ENCODE measurements at places on chromosomes 16 and 17.

GRCh38 chr16:70694088-70694867, 8.4 kb upstream of the MTSS2 start:
- no peak for DNase-seq

GRCh38 chr17:39618956-39619785, 7.6 kb upstream of the PPP1R1B start:
- no peak for DNase-seq

GRCh38 chr16:68656751-68657150, 11.6 kb downstream of the CDH3 start:
- DNase-seq: no peak

DNA sequence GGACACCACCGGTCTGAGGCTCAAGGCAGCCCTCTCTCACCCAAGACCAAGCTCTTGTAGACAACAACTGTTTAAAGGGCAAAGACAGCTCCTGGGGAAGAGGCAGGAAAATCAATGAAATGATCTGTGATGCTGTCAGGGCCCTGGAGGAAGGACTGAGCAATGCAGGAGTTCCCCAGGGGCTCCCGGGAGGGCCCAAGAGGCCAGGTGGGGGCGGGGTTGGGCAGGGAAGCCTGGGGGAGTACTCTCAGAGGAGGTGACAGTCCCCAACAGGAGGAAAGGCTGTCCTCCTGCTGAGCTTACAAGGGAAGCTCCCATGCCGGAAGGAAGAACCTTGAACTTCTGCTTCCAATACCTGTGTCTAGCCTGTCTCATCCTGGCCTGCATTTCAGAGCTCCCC, 8.3 kb upstream of the NOS2 start:
- DNase-seq: no peak

- DNase-seq: no peak
Observed at GRCh38 chr16:24645739-24646645, 83.5 kb upstream of the TNRC6A start.

Measured in activated CD4-positive, alpha-beta T cell treated with anti-CD3 and anti-CD28 coated beads for 4 hours (primary cell).